ENCODE measurements at places on chromosomes 12 and 14.

- DNase-seq, result peak; percentile 95
Observed at GRCh38 chr14:34781242-34781641, 66.8 kb upstream of the CFL2 start.

DNA sequence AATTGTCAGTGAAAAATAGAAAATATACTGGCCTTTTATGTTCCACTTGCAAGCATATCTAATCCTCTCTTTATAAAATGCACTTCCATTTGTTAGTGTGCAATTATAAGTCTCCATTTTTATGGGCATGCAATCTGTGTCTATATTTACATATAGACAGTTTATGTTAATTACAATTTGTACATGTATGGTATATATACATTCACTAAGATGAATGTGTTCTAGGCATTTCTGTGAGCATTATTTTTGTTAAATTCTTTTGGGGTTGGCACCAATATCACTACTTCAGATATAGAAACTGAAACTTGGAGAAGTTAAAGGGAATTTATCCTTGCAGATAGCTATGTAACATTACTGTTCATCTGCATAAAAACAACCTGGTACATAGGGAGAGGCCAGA, 470.8 kb upstream of the LMO3 start:
- no peak for DNase-seq

- no peak for DNase-seq
Observed at GRCh38 chr12:93689076-93689834, 12.1 kb downstream of the CRADD start.

DNA sequence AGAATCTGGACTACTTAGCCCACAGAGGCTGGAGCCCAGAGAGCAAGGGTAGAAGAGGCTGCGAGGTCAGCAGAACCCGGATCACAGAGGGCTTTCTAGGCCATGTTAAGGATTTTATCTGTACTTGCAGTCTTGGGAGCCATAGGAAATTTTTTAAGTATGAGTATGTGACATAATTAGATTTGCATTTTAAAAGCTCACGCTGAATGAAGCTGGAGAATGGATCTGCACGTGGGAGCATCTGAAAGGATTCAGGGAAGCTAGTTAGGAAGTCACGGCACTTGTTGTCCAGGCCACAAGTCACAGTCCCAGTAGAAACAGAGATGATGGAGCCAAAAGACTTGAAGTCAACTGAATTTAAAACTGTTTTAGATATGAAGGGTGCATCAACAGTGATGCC, 14.1 kb downstream of the CORO1C start:
- DNase-seq, result no peak

DNA sequence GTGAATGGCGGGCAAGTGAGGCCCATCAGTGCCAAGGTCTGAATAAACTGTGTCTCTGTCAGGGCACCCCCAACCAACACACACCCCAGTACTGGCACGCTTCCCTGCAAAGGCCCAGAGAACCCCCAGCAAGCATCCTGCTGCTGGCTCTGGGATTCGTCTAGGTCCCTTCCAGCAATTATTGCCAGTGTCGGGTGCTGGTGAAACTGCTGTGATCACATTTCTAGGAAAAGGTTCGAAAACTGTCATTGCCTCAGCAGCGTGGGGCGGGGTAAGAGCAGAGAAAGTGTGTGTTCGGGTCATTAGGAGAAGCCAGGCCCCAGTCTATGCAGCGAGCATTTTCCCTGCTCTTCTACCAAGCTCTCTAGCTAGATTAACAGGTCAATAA, 2.5 kb downstream of the FAM222A start:
- DNase-seq, result no peak

DNA sequence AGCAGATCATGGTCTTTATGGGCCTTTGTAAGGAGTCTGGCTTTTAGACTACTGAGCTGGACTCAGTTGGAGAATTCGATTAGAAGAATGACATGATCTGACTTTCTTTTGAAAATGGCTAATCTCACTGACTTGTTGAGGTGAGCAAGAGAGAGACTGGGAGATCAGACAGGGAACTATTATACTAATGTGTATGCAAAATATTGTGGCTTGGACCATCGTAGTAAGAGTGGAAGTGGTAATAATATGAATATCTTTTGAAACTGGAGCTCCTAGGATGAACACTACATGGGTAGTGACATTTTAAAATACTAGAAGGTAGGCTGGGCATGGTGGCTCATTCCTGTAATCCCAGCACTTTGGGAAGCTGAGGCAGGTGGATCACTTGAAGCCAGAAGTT, 56.2 kb upstream of the CCT2 start:
- no peak for DNase-seq

- DNase-seq, result peak; percentile 46
Observed at GRCh38 chr12:26378711-26379110, 183.3 kb downstream of the SSPN start.

DNA sequence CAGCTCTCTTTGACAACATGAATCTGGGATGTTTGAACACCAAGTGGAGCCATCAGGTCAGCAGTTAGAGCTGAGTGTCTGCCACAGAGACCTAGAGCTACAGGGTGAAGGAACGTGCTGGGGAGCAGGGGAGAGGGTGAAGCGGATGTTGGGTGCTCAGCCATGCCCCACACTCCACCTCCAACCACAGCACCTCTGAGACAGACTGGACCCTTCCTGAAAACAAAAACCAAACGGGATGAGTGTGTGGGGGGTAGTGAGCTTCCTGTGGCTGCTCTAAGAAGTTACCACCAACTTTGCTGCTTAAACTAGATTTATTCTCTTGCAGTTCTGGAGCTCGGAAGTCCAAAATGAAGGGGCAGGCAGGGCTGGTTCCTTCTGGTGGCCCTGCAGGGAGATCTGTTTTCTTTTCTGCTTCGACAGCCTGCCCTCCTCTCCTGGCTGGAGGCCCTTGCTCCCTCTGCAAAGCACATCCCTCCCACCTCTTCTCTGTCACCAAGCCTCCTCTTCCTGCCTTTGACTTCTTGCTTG, 5.6 kb upstream of the GOLGA3 start:
- no peak for DNase-seq

- DNase-seq, result peak; percentile 93
Observed at GRCh38 chr14:69376439-69376838, 21.7 kb downstream of the ERH start.

GRCh38 chr12:46124132-46124847, 133.9 kb upstream of the SCAF11 start:
- DNase-seq, result no peak

GRCh38 chr12:88184196-88184595, 42.1 kb downstream of the TMTC3 start:
- DNase-seq, result no peak

DNA sequence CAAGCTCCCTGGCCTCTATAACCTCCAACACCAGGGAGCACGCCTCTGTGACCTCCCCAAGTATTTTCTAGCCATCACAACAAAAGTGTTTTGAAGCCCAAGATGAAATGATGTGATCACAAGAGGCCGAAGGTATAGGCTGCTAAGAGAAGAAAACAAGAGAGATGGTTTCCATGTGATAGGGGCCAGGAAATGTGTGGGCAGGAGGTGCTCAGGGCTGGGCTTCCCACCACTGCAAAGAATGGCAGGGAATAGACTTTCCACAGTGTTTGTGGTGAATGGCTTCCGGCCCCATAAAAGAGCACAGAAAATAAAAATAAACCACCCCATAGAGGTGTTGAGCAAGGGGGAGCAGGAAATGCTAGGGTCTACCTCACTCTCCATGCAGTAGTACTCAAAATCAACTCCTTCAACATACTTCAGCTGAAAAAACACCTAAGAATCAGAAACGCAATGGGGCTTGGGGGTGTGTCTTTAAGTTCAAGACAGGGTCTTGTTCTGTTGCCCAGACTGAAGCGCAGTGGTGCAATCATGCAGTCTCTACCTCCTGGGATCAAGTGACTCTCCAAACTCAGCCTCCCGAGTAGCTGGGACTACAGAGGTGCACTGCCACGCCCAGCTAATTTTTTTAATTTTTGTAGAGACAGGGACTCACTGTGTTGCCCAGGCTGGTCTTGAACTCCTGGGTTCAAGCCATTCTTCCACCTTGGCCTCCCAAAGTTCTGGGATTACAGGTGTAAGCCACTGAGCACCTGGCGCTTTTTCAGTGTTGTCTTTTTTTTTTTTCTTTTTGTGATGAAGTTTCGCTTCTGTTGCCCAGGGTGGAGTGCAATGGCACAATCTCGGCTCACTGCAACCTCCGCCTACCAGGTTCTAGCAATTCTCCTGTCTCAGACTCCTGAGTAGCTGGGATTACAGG, 27.1 kb downstream of the DAD1 start:
- DNase-seq, result no peak

DNA sequence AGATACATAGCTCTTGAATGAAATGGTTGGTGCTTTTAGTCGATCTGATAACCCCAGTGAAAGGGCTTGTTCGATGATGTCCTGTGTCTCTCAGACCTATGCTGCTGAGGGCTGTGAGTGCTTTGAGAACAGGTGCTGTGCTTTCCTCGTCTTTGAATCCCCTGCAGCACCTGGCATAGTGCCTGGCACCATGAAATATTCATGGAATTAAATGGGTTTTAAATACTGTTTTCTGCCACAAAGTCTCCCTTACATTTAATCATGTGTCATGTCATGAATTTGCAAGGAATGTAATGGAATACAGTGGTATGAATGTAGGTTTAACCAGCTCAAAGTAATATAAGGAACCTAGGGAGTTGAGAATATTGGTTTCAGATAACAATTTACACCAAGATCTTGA, 220.5 kb upstream of the PRICKLE1 start:
- DNase-seq, result no peak

DNA sequence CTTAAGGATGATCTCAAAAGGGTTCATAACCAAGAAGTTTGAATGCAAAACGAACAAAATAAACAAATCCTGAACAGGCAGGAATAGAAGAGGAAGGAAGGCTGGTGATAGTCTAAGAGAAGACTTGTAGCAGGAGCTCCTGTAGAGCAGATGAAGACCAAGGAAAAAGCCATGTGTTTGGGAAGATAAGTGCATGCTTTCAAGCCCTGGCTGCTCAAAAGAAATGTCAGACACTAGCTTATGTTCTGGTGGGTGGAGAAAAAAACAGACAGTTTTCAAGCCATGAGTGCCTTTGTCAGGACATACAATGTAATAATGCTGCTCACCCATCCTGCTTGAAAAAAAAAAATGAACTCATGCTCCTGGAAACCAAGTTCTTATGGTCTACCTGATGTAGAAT, 27.4 kb downstream of the TAOK3 start:
- no peak for DNase-seq

GRCh38 chr12:30953951-30954751, 27.6 kb downstream of the TSPAN11 start:
- no peak for DNase-seq

DNA sequence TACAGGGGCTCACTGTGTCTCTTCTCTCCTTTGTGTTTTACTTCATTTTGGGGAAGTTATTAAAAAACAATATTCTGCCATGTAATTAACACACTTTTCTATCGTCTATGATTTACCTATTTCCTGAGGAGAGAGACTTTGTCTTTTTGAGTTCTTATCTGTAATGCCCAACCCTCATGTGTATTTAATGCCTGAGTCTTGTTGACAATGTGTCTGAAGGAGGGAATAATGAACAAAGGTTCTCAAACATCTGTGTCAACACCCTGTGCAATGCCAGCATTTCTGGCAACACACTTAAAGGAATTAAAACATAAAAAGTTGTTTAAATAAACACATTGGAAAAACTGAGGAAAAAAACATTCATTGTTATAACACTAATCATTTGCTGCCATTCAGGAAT, 147.1 kb downstream of the SLC15A5 start:
- DNase-seq, result no peak

DNA sequence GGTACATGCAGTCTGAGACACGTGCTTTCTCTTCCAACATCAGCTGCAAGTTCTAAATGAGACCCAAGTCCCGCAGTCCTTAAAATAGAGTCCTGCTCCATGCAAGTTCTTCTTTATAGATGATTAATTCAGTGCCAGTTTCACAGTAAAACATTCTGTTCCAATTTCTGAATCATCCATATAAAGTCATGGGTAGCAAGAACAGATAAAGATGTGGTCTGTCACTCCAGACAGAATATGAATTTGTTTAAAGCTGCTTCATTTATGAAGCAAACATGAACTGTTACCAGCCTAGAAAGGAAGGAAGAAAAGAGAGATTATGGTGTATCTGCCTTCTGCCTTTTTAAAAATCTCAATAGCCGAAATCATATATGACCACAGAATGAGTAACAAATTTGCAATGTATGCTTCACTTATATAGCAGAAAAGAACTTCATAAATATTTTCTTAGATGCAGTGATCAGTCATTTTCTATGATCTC, 83.3 kb downstream of the KITLG start:
- DNase-seq, result no peak

DNA sequence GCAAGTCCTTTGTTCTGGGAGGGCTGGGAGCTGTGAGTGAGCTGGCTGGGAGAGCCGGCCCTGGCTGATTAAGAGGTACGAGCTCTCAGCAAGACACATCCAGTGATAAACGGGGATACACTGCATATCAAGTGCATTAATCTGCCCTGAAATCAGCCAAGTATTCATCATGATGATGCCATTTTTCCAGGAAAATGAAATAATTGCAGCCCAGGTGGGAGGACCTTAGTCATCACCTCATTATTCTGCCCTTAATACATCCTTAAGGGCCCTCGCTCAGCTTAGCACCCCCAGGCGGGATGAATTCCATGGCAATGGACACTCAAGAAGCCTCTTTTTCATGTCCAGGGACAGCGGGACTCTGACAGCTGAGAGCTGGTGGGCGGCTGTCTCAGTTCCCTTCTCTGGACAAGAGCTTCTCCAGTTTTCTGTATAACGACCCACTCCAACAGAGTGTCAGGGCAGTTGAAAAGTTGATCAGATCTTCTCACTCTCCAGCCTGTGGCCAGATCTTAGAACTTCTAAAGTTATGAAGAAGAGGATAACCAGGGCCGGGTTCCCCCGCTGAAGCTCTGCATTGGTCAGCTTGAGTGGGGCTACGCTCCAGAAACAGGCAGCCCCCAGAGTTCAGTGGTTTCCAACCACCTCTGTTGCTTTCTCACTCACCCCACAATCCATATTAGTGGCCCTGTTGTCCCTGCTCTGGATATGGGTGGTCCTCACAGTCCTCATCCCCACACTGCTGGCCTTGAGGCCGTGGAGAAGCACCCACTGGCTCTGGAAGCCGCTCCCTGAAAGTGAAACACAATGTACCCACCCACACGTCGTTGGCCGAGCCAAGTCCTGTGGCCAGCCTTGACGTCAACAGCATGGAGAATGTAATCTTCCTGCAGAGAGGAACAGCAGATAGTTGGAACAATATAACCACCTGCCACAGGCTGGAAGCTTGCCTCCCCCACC, 306.2 kb upstream of the DIO3 start:
- DNase-seq, result peak; percentile 8

DNA sequence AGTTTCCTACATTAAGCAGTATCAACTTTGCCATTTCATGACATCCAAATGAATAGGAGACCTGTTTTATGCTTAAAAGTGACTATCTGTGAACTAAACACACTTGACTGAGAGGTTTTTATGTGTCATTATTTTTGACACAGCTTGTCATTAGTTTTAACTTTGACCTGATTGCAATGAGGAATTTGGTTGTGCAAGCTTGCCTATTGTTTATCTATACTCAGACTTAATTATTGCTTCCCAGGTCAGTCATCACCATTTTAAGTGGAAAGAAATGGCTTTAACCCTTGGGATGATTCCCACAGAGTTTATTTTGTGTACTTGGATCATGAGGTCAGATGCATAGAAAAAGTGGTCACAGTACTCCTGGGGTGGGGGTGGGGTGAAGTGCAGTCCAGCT, 171.0 kb upstream of the PRICKLE1 start:
- no peak for DNase-seq

- peak; percentile 61 for DNase-seq
Observed at GRCh38 chr14:35234012-35234805, 58.0 kb upstream of the PSMA6 start.
